ENCODE measurements at places on chromosomes 3 and 15. TPM values are rescaled to one million over a fixed set of nuclear protein-coding genes. Genes with fewer than 3 reads are reported as not detected.

DNA sequence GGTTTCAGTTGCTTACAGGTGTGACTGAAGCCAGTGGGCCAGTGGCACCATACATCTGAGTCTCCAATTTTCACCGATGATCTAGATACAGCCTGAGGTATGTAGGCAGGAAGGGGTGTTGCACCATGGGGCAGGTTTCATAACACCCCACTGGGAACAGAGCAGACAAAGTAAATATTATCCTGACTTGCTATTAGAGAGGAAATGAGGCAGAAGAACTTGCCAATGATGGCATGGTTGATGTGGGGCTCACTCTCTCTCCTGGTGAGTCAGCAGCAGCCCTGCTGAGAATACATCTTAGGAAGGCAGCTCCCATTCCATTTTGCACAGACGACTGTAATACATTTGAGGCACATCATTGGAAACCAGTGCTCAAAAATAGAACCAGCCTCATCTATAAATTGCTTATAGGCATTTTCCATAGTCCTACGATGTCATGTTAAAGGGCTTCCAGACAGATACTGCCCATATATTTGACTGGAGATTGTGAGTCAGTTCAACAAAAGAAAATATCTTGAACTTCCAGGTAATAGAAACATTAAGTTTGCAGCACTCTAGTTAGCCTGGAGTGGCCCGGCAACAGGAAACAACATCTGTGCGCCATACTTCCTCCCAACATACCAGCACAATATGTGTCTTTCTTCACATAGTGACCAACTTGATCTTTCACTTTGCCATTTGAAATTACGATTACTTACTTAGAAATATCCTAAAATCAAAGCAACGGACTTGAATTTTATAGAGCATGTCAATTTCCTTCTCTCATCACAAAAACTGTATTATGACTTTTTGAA lies 175.5 kb downstream of the NECTIN3 start:
- DNase-seq = peak; percentile 90

DNA sequence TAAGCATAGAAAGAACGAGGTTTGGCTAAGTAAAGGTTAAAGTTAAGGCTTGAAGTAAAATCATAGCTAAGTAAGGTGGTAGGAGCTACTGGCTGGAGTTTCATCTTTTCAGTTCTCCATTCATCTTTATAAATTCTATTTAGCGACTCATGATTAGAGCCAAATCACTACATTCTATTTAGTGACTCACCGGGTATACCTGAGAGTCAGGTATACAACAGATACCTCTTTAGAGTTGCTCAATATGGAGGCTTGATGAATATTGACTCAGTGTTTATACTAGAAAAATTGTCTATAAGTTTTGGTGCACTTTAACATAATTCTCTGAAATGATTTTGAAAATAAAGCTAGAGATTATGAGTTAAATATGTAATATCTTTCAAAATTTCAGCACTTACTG lies 328.8 kb upstream of the GRM7 start:
- no peak for DNase-seq

GRCh38 chr3:69145688-69146087 lies 23.3 kb upstream of the LMOD3 start:
- DNase-seq = no peak

DNA sequence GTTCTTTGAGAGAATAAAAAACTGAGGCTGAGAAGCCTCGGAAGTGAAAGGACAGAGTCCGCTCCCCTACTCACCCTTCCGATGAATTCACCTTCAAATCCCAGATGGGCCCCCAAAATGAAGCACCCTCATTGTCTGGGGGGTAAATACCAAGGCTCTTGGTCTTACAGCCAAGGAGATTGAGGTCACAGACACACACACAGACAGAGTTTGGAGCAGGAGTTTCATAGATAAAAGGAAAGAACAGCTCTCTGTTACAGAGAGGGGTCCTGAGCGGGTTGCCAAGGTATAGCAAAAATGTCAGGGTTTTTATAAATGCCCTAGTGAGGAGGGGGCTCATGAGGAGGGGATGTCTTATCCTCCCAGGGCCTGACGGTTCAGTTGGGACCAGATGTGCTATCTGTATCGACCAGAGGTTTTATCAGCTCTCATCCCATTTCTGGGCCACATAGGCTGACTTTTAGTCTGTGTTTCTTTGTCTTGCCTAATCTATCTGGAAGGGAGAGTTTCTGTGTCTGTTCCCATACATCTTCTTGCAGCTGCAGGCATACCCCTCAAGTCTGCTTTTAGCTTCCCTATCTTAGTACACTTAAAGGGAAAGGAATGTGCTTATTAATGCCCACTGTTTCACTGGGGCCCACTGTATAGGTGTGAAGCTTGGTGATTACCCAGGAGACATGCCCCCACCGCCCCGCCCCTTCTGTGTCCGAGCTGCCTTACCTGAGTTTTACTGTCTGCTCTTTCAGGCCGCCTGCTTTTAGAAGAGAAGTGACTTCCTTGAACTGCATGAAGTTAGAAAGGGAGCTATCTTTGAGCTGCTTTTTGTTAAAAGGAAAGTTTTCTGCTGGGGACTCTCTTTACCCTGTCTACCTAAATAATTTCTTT lies 66.8 kb upstream of the ATP11B start:
- DNase-seq = no peak

DNA sequence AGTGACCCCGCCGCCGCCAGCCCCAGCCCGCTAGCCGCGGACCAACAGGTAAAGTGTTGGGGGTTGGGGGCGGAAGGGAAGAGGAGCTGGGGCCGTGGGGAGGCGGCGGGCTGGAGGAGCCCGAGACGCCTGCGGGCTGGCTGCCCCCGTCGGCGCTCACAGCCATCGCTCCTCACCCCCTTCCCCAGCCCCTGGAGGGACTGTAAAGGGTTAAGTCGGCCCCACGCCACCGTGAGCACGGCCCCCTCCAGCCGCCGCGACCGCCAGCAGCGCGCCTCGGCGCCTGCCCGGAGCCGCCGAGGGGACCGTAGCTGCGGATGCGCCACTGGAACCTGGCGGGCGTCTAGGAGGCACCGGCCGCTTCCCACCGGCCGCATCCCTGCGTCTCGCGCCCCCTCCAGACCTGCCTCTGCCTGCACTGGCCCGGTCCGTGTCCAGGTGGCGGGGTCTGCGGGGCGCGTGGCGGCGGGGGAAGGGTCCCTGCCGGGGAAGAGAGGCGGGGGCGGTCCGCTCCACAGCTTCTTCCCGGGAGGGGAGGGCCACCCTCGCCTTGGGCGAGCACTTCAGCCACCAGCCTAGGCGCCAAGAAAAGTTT lies 522 bp downstream of the MED12L start:
- DNase-seq = peak; percentile 49

- peak; percentile 50 for DNase-seq
Measured at GRCh38 chr15:51266656-51267050, 71.7 kb downstream of the CYP19A1 start.

DNA sequence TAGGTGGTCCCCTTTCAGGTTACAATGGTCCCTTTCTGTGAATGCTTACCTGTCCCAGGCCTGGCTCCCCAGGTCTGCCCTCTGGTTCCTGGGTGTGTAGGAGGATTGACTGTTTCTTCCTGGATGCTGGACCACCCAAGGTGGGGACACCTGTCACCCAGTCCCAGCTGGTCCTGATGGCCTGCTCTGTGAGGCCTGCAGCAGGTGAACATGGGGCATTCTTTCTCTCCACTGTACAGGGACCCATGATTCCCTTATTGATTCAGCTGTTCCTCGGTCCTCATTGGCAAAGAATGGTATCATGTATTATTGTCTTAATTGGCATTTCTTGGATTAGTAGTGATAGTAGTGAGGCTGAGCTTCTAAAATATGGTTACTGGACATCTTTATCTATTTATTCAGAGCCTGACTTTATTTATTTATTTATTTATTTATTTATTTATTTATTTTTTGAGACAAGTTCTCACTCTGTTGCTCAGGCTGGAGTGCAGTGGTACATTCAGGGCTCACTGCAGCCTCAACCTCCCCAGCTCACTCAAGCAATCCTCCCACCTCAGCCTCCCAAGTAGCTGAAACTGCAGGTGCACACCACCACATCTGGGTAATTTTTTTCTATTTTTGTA lies 8.8 kb upstream of the DNAJA4 start:
- no peak for DNase-seq

GRCh38 chr3:47385796-47386195 lies 5.0 kb downstream of the PTPN23 start:
- no peak for DNase-seq

- peak; percentile 95 for DNase-seq
Measured at GRCh38 chr3:112671930-112672715, 31.2 kb upstream of the CCDC80 start.

- DNase-seq = no peak
Measured at GRCh38 chr3:39385456-39386090, 2.4 kb downstream of the SLC25A38 start.

DNA sequence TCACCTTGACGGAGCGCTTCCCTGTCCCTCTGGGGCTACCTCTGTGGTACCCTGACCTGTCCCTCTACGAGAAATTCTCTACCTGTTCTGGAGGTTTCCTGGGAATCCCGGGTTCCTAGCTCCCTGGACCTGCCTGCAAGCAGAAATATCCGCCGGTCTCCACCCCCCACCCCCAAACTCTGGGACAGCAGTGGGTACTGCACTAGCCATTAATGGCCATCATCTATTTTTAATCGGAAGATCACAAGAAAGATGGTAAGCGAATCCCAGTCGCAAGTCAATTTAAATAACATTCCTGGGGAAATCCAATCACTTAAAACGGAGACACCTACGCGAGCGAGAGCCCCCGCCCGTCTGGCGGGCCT lies 429 bp upstream of the C3orf80 start:
- no peak for DNase-seq

DNA sequence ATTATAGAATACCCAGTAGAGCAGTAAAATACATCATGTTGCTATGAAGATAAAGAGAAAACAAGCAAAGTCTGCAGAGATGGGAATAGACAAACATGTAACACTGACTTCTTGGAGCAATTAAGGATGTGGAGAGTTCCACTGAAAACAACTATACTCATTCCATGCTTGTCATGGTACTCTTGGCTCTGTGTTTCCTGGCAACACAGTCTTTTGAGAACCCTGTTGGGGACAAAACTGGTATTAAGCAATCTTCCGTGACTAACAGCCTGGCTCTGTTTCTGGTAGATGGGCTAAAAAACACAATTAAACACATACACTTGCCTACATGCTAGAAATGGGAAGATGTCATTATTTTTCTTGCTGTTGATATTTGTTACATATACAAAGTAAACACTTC lies 1212.3 kb upstream of the GBE1 start:
- no peak for DNase-seq

- peak; percentile 99 for DNase-seq
Measured at GRCh38 chr3:116005404-116005803, 382.1 kb downstream of the GAP43 start.

DNA sequence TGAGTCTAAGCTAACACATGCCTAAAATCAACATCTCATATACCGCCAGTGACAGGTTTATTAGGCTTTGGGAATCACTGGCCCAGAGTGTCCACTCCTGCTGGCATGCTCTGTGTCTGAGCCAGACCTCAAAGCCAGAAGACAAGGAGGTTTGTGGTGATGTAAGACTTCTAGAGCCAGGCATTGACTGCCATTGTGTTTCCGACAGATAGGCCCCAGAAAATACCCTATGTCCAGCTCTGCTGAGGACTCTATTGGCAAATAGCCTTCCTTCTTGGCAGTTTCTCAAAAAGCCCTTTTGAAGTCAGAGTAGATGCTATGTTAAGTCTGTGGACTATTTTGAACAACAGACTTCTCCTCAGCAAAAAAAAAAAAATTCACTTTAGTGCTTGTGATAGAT lies 181.9 kb upstream of the UBE2E1 start:
- DNase-seq = no peak

GRCh38 chr3:105876780-105877327 lies 8.0 kb upstream of the CBLB start:
- DNase-seq = no peak

DNA sequence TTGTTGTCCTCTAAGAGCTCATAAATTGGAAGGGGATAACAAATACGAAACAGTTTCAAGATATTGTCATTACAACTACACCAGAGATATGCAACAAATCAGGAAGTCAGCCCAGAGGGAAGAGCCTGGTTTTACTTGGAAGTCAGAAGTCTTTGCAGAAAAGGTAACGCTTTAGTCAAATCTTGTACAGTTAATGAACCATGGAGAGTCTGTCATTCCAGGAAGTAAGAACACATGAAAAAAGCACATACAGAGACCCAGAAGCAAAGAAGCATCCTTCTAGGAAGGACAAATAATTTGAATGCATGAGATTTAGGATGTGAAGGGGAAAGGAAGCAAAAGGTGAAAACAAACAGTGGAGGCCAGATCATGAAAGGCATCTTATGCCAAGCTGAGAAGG lies 19.6 kb downstream of the DYNC1LI1 start:
- DNase-seq = no peak

- DNase-seq = peak; percentile 28
Measured at GRCh38 chr3:175046601-175047000, 187.5 kb downstream of the NAALADL2 start.

DNA sequence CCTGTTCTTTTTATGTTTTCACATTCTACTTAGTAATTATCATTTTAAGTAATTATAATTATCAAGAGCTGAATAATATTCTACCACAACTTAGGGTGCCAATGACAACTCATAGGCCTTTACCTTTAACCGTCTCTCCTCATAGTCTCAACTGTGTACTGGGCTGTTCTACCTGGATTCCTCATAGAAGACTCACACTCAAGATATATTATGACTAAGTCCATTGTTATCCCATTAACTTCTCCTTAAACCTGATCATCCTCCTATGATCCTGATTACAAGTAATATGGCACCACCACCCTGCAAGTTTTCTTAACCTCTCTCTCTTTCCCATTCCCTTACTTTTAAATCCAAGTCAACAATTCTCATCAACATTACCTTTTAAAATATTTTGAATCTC lies 285.9 kb upstream of the VEPH1 start:
- DNase-seq = no peak

- peak; percentile 41 for DNase-seq
Measured at GRCh38 chr3:159821736-159822135, 166.9 kb upstream of the IL12A start.

DNA sequence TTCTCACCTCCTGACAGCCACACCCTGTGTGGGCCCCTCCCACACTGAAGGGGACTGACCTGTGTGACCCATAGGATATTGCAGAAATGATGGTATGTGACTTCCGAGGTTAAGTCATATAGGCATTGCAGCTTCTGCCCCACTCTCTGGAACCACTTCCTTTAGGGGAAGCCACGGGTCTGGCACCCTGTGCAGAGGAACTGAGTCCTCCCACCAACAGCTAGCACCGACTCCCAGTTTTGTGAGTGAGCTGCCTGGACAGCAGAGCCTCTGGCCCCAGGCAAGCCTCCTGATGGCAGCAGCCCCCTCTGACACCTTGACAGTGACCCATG lies 24.6 kb upstream of the SLC6A6 start:
- no peak for DNase-seq

GRCh38 chr3:114290911-114291901 lies 2.6 kb upstream of the TIGIT start:
- peak; percentile 39 for DNase-seq

- peak; percentile 87 for DNase-seq
Measured at GRCh38 chr3:128488991-128489673, 3.9 kb downstream of the GATA2 start.

GRCh38 chr15:78570710-78571109 lies 5.4 kb downstream of the CHRNA5 start:
- DNase-seq = no peak

- DNase-seq = no peak
Measured at GRCh38 chr3:17090280-17090983, 205.7 kb downstream of the PLCL2 start.

ACAD9 gene
- total RNA-seq = 27.3 TPM

CDHR4 gene
- not detected for total RNA-seq

SAMMSON gene
- not detected for total RNA-seq

ISLR gene
- total RNA-seq = 110 TPM

AHSG gene
- not detected for total RNA-seq

FAM107A gene
- 0.22 TPM for total RNA-seq
